ENCODE measurements at places on chromosomes 2 and 18.

DNA sequence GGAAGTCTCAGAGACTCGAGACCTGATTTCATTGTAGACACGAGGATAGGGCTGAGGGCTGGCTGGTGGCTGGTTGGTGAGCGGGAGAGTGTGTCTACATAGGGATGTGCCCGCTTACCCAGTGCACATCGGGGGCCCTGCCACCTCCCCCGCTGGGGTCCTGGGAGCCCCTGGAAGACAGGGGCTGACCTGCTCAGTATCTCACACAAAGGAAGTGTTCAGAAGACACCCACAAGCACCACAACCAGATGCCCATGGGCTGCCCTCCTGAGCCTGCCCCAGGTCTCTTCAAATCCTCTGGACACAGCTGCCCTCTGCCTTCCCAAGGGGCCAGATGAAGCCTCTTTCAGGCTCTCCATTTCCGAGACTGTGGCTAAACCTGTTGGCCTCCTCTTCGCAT is 43.1 kb downstream of the MYCN start:
- DNase-seq = no peak

- no peak for DNase-seq
Observed at GRCh38 chr18:78241535-78242253, 737.9 kb upstream of the SALL3 start.

- DNase-seq = no peak
Observed at GRCh38 chr2:6993229-6993640, 76.0 kb downstream of the RNF144A start.

- DNase-seq = no peak
Observed at GRCh38 chr2:39779927-39780326, 869 bp upstream of the THUMPD2 start.

GRCh38 chr2:16408331-16409005 is 257.2 kb downstream of the CYRIA start:
- DNase-seq = no peak
